ENCODE measurements at places on chromosomes 5 and 9.

- no peak for DNase-seq
Measured at GRCh38 chr5:51599587-51599986, 216.3 kb downstream of the ISL1 start.

- DNase-seq: no peak
Measured at GRCh38 chr5:163567811-163568210, 62.4 kb downstream of the MAT2B start.

DNA sequence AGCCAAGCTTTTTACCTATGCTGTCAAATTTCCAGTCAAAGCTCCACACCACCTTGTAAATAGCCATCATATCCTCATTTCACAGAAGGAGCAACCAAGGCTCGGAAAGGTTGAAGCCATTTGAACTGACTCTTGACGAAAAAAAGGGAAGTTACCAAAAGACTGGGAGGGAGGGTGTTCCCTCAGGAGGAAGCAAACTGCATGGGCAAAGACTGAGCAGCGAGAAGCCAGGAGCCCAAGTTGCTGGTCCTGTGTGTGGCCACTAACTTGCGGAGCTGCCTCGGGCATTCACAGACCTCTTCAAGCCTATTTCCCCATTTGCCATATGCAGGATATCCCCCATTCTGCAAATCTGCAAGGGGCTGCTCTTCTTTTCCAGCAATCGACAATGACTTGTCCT is 37.4 kb downstream of the TTLL11 start:
- DNase-seq: no peak

GRCh38 chr9:122228568-122229484 is at the start of gene LHX6:
Gene LHX6 (minus strand): TSS chr9:122228957. CDS start chr9:122228740, 217 bp downstream.
- DNase-seq: no peak

GRCh38 chr5:151903243-151903653 is 21.4 kb downstream of the GLRA1 start:
- no peak for DNase-seq

DNA sequence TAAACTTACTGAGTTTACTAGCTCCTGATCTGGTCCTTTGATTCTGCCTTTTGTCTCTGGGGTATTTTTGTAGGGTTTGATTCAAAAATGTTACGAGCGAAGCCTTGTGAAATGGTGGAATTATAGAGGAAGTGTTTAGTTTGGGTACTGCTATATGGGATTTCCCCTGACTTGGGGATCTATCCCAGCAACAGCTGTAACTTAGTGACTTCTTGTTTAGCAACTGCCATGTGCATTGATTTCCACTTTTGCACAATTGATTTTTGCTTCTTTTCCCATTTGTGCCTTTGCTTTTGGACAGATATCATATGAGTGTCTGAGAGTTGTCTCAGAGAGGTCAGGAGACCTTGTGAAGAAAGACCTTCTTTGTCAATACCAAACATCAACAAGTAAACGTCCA is 248.5 kb upstream of the DAP start:
- no peak for DNase-seq

DNA sequence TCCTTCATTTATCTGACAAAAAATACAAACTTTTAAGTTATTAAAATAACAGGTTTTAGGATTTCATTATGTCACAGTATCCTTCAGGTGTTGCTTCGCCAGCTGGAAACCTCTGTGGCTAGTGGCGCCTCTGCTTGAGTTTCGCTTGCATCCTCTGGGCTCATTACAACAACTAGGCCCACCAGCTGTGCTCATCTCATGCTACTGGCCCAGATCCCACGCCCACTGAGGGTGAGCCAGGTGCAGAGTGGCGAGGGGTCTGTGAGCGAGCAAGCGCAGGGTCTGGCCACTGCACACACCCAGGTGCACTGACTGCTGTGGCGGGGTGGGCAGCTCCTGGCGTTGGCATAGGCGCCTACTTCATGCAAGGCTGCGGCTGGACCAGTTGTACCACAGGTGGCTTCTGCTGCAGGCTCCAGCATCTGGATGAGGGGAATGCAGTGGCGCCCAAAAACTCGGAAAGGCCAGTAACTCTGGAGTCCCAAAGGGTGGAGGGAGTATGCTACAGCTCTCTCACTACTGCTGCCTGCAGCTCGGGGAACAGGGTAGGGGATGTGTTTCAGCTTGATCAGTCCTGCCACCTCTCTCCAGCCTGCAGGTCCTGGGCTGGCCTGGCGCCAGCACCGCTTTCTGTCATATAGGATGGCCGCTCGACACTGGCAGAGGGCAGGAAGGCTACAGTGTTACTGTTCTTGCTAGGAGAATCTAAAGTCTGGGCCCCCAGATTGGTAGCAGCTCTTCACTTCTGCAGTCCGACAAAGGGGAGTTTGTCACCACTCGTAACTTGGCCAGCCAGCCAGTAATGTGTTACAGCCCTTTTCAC is 452.1 kb downstream of the TUSC1 start:
- no peak for DNase-seq

Measured in non-pigmented ciliary epithelial cell (primary cell).